ENCODE measurements at places on chromosomes 12 and 14.
A peak's percentile ranks its signal among the peaks of the same experiment; 100 is the strongest.

- DNase-seq = no peak
These were observed 194.9 kb downstream of the ADAMTS20 start for GRCh38 chr12:43357141-43357540.

GRCh38 chr14:79011091-79011919, 841.1 kb downstream of the NRXN3 start:
- DNase-seq = peak; percentile 23

GRCh38 chr12:67991158-67991557, 1.9 kb downstream of the IFNG-AS1 start:
- DNase-seq = no peak

GRCh38 chr12:76337583-76337982, 10.6 kb downstream of the BBS10 start:
- no peak for DNase-seq

- no peak for DNase-seq
These were observed 27.4 kb downstream of the PCNX1 start for GRCh38 chr14:70934502-70935134.

- no peak for DNase-seq
These were observed 18.5 kb downstream of the CHST11 start for GRCh38 chr12:104475271-104475670.

- no peak for DNase-seq
These were observed 7.5 kb upstream of the SAV1 start for GRCh38 chr14:50675597-50675996.

DNA sequence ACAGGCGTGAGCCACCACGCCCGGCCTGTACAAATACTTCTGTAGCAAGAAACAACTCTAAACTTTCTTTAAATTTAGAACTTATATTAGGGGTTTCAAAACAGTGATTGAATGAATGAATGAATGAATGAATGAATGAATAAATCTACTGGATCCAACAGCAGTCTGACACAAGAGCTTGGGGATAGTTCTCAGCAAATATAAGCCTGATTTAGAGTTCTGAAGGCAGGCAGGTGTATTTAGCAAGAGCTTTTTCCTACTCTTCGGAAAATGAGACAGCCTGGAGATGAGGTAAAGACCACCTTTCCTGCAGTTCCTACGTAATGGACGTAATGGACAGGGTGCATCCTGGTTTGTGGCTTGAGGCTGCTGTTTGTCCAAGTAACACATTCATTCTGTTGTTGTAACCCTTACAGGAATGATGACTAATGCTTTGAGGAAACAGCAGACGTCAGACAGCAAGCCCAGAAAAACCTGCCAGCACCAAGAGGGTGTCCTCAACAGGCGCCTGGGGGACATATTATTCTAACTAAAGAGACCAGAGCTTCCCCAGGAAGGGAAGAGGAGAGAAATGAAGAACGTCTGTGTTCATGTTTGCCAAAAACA, 277.4 kb upstream of the SOX5 start:
- no peak for DNase-seq

- DNase-seq = no peak
These were observed 41.2 kb downstream of the PHLDA1 start for GRCh38 chr12:75990189-75990912.

DNA sequence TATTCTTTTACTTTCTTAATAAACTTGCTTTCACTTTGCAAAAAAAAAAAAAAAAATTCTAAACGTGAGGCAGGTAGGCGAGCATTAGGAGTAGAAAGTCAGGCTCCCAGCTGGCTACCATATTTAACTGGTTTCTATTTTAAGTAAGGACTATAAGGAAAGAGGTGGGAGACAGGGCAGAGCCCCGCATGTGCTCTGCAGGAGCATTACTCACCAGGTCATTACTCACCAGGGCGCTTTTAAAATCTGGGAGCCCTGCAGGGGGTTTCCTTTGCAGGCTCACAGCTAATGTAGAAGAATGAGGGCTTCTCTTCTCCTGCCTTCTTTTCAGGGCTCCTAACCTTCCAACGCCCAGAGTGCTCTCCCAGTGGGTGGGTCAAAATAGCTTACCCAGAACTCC, 14.0 kb upstream of the DPF3 start:
- no peak for DNase-seq

- no peak for DNase-seq
These were observed 523.0 kb upstream of the FOXG1 start for GRCh38 chr14:28243600-28243999.

GRCh38 chr14:96501217-96501739, 904 bp upstream of the PAPOLA start:
- no peak for DNase-seq

- no peak for DNase-seq
These were observed 268.7 kb downstream of the ALG10 start for GRCh38 chr12:34291001-34291400.

DNA sequence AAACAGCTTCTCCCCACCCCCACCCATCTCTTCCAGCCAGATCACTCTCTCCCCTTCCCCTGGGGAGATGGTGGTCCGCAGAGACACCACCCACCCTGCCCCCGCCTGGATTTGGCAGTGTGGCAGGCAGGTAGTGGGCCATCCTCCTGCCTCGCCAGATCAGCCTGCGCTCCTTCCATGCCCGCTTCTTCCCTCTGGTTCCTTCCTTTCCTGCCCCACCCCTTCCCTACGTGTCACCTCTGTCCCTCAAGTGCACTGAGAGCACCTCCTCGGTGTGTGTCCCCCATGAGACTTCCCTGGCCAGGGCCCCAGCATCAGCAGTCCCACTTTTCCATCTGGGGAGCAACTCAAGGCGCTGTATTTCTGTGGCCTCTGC, 632 bp downstream of the NYNRIN start:
- DNase-seq = no peak

- DNase-seq = peak; percentile 25
These were observed 23.6 kb upstream of the TMEM260 start for GRCh38 chr14:56555921-56556570.

DNA sequence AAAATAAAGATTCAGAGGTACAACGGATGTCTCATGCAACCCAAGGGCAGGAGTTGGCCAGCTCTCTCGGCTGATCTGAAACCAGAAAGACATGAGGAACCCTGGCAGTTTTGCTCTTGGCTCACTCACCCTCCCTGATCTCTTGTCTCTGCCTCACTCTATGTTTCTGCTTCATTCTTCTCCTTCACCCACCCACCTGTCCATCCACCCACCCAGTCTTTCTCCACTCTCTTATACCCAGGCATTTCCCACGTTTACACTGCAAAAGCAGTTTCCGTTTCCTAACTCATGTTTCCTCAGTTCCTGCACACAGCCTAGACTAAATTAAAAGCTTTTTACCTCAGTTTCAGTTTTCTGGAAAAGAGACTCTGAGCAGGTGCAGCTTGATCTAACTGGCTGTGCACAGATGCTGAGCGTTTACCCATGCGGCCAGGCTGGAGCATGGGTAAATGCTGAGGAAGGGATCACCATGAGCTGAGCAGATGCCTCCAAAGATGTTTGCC, 157.6 kb downstream of the PRKCH start:
- DNase-seq = no peak

- DNase-seq = no peak
These were observed 250.2 kb downstream of the GPHN start for GRCh38 chr14:66758031-66758613.

DNA sequence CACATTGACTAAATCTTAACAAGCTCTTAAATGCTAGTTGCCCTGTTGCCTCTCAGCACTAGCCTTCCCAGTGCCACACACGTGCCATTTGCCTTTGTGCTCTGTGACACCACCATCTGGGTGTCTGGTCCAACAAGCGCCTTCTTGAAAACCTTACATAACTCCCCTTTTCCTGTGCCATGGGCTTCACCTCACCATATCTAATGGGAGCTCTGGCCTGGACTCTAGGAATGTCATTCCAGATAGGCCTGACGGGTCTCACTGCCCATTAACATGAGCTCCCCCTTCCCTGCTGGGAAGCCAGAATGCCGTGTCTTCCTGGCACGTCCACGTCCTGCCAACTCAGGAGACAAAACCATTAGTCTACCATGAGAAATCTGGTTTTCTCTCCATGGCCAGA, 24.4 kb downstream of the SSPN start:
- DNase-seq = no peak

DNA sequence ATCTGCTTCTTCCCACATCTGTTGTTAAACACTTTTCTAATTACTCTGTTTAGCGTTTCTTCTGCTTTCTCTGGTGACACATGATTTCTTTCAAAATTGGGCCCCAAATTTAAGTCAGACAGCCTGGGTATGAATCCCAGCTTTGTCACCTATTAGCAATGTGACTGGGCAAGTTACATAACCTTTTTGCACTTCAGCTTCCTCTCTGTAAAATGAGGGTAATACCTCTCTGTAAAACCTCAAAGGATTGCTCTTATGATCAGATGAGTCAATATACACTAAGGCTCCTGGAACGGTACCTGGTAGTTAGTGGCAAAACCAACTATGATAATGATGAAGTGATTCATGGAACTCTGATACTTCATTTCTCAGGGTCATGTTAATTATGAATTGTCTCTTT, 33.0 kb downstream of the E2F7 start:
- DNase-seq = no peak

- no peak for DNase-seq
These were observed 24.3 kb upstream of the FOXG1 start for GRCh38 chr14:28742171-28742846.

GRCh38 chr12:76784600-76785051, 20.7 kb downstream of the ZDHHC17 start:
- DNase-seq = no peak

DNA sequence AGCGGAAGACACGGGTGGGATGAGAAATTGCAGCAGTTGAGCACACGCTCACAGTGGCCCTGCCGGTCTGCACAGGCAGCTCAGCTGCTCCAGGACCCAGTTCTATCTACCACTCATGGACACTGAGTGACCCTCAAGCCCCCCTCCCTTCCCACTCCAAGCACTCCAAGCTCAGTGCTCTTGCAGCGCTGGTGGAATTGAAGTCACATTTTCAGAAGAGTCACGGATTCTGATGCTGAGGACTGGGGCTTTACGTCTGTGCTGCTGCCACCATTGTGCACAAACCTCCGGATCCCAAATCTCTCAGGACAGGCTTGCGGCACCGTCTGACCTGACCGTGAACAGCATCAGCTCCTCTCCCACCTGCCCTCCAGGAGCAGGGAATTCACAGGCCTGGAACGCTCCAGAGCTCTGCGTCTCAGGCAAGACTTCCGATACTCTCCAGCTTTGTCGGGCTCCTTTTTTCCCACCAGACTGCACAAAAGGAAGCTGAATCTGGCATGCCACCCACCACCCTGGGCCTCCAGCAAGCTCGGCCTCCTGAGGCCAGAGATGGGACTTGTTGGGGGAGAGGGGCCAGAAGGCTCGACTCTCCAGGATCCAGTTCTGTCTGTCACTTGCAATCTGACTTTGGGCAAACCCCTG, 213.1 kb upstream of the RTL1 start:
- DNase-seq = no peak

Measured in hematopoietic multipotent progenitor cell treated with erythropoietin and hydrocortisone succinate and interleukin-3 and kit ligand, for 17 days (in vitro differentiated cells).